Stimulated activated CD8-positive, alpha-beta memory T cell treated with anti-CD3 and anti-CD28 coated beads, Interleukin-15, amount 100 ng/mL, for 24 hours (primary cell): ENCODE measurements at places on chromosomes 2 and 18.

- DNase-seq: no peak
Measured at GRCh38 chr2:99106913-99107312, 34.6 kb upstream of the C2orf15 start.

- DNase-seq: no peak
Measured at GRCh38 chr18:51789871-51790270, 550.1 kb upstream of the DCC start.

DNA sequence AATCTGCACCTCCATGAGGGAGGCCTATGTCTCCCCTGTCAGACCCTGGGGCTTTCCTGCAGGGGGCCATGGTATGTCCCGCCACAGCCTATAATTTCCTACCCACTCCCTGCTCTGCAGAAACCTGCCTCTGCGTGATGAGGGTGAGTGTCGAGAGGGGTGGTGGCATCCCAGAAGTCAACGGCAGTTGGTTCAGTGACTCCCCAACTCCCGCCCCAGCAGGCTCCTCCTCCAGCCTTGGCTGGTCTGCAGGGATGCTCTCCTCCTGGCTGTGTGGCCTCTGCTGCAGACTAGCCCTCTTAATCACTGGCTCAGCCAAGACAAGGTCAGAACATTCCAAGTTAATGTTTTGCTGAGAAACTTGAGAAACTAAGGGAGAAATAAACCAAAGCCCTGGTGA is 13.3 kb downstream of the CELF4 start:
- no peak for DNase-seq

GRCh38 chr2:147464737-147465357 is 380.0 kb upstream of the ACVR2A start:
- no peak for DNase-seq

- no peak for DNase-seq
Measured at GRCh38 chr2:216012133-216012829, 1.1 kb downstream of the MREG start.

GRCh38 chr2:20578895-20579825 is 71.7 kb downstream of the HS1BP3 start:
- DNase-seq: no peak

GRCh38 chr2:98903064-98903355 is 33.0 kb downstream of the CRACDL start:
- no peak for DNase-seq

DNA sequence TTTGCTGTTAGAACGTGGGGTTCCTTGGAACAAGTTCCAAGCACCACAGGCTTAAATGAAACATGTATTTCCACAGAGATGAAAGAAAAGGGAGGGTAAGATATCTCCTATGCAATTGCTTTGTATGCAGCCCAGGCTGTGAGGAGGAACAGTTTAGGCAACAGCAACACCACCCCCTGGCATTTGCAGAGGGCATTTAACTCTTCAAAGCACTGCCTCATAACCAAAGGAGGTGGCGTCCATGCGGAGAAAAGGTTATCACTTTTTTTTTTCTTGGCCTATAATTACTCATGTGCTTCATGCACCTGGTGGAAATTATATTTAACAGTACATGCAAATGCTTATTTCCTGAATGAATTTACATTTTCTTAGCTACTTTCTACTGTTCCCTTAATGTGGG is 286.0 kb downstream of the LPIN1 start:
- no peak for DNase-seq

GRCh38 chr2:114373591-114373990 is 68.8 kb upstream of the DPP10 start:
- DNase-seq: no peak

- DNase-seq: no peak
Measured at GRCh38 chr2:102983786-102984185, 222.0 kb downstream of the TMEM182 start.

DNA sequence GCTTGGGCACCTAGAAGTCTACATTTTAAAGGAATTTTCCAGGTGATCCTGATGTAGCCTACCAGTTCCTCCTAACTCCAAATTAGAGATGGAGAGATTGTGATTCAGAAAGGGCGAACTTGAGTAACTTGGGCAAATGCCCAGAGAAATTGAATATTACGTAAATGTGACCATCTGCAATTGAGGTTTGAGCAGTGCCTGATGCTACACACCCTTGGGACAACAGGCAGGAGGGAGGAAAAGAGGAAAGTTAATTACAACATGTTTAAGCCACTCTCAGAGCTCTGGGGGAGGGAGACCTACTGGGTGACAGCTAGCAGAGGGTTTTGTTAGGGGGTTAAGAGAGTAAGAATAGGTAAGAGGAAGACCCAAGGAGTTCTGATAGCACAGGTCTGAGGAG is 208.9 kb downstream of the LPIN1 start:
- no peak for DNase-seq

DNA sequence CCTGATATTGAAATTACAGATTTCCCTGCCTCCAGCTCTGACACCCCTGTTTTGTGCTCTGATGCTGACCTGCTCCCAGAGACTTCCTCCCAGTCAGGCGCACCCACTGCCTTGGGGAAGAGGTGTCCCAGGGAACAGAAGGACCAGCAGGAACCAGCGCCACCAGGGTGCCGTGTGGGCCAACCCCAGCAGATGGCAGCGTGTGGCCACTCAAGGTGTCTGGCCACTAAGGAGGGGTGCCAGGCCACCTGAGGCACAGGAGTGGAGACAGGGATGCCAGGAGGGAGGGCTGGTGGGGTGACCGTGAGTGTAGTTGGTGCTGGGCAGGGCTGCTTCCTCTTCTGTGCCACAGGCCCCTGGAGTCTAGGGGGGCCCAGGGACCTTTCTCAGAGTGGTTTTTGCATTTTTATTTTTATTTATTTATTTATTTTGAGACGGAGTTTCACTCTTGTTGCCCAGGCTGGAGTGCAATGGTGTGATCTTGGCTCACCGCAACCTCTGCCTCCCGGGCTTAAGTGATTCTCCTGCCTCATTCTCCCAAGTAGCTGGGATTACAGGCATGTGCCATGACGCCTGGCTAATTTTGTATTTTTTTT is 56.0 kb downstream of the TEX44 start:
- no peak for DNase-seq

DNA sequence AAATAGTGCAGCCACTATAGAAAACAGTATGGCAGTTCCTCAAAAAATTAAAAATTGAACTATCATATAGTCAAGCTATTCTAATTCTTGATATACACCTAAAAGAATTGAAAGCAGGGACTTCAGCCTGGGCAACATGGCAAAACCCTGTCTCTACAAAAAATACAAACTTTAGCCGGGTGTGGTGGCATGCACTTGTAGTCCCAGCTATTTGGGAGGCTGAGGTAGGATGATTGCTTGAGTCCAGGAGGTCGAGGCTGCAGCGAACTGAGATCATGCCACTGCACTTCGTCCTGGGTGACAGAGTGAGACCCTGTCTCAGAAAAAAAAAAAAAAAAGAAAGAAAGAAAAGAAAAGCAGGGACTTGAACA is 279.5 kb upstream of the STON1 start:
- no peak for DNase-seq

GRCh38 chr2:17544256-17544655 is 3.8 kb downstream of the VSNL1 start:
- no peak for DNase-seq

DNA sequence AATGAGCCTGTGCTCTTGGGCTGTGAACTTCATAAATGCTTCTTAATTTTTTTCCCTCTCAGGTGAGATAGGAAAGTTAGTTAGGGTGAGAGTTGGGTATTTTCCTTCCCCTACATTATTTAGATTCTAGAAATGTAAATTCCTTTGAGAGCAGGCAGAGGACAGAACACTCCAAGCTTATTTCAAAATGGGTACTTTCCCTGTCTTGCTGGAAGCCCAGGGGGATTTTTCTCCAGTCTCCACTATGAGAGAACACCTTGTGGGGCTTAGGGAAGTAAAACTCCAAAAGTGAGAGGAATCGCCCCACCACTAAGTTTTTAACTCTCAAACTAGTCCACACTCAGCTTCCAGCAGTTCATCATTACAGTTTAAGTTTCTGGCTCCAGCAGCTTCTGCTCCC is 253.2 kb upstream of the CTAGE1 start:
- DNase-seq: no peak

GRCh38 chr18:35029103-35029502 is 12.1 kb upstream of the MAPRE2 start:
- DNase-seq: no peak

GRCh38 chr2:157442636-157443035 is 1.3 kb downstream of the CYTIP start:
- no peak for DNase-seq

DNA sequence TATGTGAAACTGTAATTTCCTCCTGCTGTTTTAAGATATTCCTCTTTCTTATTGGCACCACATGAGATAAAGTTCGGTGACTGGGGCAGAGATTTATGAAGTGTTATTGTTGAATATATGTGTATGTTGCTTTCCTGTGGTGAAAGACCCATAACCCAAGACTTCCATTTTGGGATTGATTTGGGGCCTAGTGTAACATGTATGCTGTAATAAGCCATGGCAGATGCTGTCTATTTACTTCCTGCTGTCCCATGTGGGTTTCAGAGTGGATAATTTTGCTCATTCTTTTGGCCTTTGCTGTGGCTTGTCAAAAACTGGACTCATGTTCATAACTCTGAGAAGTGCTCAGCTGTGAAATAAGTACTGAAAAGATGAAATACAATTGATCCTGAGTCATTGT is 10.8 kb upstream of the MYO1B start:
- DNase-seq: no peak

DNA sequence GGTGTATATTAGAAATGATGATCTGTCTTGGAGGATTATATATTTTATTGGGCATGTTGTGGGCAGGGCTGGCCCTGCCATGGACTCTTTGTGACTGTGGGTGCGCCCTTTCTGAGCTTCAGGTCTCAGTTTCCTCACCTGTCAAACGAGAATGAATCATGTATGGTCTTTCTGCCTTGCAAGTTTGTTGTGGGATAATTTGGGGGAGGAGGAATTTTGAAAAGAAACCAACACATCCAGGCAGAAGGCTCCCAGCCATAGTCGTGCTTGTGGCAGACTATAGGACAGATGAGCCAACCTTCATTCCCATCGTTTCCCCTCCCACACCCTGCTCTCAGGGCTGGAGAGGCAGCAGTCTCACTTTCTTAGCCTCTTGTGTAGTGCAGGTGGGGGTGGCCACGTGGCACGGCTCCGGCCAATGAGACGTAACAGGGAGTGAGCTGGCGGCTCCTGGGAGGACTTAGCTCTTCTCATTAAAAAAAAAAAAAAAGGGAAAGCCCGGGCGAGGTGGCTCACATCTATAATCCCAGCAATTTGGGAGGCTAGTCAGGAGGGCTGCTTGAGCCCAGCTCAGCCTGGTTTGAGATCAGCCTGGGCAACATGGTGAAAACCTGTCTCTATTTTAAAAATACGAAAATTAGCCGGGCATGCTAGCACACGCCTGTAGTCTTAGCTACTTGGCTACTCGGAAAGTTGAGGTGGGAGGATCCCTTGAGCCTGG is 63.1 kb downstream of the RHOB start:
- no peak for DNase-seq

DNA sequence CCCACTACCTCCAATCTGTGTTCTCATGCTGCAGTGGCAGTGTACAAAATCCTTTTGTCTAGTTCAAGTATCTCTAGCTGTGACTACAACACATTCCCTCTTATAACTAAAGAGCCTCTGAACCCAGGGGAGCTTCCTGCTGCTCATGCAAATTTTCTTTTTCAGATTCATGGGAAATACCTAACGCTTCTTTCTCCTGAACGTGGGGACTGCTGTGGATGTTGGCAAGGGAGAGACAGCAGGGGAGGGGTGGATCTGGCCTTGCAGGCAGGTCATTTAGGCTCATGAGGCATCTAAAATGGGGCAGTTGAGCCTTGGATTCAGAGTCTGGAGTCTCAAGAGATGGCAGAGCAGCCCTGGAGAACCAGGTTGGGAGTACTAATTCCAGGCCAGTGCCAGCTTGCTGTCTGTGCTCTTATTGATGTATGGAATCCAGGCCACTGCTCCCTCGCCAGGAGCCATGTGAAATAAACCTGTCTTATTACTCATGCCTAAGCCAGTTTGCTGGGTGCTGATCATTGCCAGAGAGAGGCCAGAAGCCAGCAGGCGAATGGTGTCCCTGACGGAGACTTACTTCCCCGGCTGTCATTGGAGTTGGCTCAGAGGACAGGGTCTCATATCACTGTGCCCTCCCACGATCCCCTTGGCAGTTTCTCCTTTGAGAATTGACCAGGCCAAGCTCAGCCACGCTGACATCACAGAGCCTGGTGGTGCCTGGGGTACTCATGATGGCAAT is 29.2 kb upstream of the TNP1 start:
- DNase-seq: no peak

- DNase-seq: no peak
Measured at GRCh38 chr2:27664154-27664574, 475 bp downstream of the SLC4A1AP start.

DNA sequence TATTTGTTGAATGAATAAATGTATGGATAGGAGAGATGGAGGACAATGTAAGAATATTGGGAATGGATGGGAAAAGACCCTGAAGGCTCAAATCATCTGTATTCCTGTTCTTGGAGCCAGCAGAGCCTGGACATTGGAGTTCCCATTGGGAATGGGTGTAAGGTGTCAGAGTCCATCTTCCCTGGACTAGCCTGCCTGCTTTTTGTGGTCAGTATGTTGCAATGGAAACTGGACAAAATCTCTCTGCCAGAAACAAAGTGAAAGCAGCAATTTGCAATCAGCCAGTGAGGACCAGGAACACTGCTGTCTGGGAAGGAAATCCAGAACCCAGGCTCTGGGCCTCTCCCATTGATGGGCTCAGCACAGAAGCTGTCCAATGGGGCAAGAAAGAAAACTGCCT is 83.5 kb upstream of the SKOR2 start:
- no peak for DNase-seq

- no peak for DNase-seq
Measured at GRCh38 chr2:45700407-45701013, 49.0 kb downstream of the PRKCE start.

DNA sequence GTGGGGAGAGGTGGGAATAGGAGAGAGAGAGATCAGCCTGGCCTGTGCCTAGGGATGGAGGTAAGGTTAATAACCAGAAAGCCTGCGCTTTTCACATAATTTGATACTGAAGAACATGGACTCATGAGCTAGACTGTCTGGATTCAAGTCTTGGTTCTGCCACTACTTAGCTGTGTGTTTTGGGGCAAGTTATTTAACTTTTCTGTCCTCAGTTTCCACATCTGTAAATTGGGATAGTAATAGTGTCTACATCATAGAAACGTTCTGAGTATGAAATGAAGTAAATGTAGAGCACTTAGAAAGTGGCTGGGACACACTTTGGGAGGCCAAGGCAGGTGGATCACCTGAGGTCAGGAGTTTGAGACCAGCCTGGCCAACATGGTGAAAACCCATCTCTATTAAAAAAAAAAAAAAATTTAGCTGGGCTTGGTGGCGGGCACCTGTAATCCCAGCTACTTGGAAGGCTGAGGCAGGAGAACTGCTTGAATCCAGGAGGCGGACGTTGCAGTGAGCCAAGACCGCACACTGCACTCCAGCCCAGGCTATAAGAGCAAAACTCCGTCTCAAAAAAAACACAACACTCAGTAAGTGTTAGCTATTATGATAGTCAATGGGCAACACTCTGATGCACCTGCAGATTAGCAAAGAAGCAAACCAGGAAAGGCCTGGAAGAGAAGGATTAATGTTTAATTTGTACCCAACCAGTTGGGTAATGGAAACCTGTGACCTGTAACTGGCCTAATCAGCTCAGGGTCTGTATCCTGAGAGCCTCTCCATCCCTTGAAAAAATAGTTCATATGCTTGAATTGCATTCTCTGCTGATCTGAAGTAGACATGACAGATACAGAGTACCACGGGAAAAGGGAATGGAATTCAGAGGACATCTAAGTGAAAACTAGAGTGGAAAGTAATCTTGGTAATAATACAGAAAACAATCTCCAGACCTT is 6.8 kb downstream of the GALM start:
- DNase-seq: no peak
